ENCODE measurements at places on chromosomes 5 and 9. TPM values are rescaled to one million over a fixed set of nuclear protein-coding genes. Genes with fewer than 3 reads are reported as not detected.

Gene SLC28A3
- total RNA-seq = 0.10 TPM

Gene SOHLH1
- total RNA-seq = not detected

Gene SKIC3
- total RNA-seq = 65.0 TPM

Gene UGT3A1
- under 0.01 TPM for total RNA-seq

Gene RLN2
- 0.31 TPM for total RNA-seq

Gene CORO2A
- total RNA-seq = 4.6 TPM

Gene OGN
- 0.21 TPM for total RNA-seq

Gene IZUMO3
- total RNA-seq = not detected

Gene JAKMIP2
- total RNA-seq = 1.2 TPM

Gene IARS1
- total RNA-seq = 87.9 TPM

Gene ALDH1B1
- total RNA-seq = 0.52 TPM

Gene S1PR3
- 7.8 TPM for total RNA-seq

Gene C9orf153
- total RNA-seq = 1.9 TPM

Gene CCNI2
- 1.5 TPM for total RNA-seq

Gene FGD3
- total RNA-seq = 55.7 TPM

Gene AGXT2
- total RNA-seq = not detected

Gene QRFP
- not detected for total RNA-seq

Gene CEP120
- 61.1 TPM for total RNA-seq

Gene SLC6A19
- total RNA-seq = not detected

Gene SPATA31D4
- not detected for total RNA-seq

Gene INSL4
- total RNA-seq = not detected

Gene PPP3R2
- not detected for total RNA-seq

Gene GDNF
- not detected for total RNA-seq

Gene SNAPC3
- 7.6 TPM for total RNA-seq

Gene SLC4A9
- 0.10 TPM for total RNA-seq

Gene DELE1
- 47.1 TPM for total RNA-seq

All from mononuclear cell (primary cell).